ENCODE measurements at places on chromosomes 7 and 10.
A peak's percentile ranks its signal among the peaks of the same experiment; 100 is the strongest.

DNA sequence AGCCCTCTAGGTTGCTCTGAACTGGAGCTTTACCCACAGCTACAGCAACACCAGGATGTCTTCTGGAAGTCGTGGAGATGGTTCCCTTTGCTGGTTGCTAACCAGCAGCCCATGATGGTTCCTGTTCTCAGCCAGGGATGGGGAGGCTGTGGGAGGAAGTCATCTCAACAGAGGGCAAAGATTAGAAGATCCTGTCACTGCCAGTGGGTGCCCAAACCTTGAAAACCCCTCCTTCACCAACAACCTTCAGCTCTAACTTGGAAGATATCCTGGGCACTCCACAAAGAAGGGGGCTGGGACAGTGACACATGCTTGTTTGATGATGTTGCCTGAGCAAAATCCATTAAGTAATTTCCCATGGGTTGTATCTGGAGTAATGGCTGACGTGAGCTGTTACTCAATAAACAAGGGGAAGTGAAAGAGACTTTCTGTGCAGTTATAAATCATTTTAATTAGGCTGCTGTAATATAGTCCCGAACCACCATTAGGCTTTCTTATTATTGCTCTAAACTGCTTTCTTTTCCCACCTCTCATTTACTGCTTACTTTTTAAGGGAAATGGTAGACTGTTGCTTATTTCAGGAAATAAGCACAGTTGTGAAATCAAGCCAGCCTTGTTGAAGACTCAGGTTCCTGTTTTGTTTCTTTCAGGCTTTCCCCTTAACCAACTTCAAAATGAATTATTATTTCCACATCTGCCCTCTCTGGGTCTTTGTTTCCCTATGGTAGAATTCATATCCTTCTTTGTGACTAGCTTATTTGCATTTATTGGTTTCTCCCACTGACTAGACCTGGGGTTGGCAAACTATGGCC is 124.8 kb downstream of the PPP1R17 start:
- no peak for DNase-seq

DNA sequence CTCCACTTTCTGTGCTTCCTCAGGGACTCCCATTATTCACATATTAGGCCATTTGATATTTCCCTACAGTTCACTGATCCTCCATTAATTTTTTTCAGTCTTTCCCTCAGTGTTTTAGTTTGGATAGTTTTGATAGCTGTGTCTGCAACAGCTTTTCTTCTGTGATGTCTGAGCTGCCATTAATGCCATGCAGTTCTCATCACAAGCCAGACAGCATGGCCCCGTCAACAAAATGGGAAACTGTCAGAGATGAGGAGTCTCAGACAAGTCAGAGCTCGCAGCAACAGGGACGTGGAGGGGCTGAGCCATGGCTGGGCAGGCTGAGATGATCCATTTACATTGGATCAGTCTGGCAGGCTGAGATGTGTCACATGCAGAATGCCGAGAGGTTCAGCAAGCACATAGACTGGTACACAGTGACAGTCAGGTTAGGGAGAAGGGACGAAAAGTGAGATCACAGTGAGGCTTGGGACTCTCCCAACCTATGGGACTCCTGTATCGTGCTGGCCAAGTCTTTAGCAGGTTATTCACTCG is 65.4 kb downstream of the NPS start:
- no peak for DNase-seq

DNA sequence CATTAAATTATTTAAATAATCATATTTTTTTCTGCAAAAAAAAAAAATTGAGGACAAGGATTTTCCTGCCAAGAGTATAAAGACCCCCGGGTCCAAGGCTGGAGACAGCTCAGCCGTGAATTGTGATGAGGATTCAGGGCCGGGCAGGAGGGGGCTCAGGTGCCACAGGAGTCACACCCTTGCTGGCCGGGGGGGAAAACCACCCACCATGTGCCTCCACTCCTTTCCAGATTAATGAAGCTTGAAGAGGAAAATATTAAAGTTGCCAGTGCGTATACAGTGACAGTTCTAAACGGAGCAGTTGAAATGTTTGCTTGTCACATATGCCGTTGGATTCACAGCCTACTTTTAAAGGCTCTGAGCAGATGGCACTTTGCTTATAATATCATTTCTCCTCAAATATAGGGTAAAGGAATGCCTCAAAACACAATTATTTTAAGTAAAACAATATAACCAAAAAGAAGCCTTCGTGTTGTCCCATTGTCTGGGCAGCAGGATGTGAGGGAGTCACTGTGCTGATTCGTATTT is 49.6 kb downstream of the ADARB2 start:
- no peak for DNase-seq

DNA sequence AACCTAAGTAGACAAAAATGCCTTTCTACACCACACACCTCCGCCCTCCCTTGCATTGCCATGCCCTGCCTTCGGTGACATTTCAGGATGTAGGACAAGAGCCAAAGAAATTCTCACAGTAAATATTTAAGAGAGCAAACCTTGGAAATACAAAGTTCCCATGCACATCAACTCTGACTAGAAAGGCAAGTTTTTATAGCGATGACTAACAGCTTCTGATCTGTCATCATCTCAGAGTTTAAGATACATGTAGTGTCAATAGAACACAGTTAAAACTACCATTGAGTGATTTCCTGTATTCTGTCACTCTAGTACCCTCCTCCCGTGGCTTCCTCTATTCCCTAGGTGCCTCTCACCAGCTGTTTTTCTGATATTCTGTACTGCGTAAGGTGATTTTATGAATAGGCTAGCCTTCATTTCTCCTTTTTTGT is 20.7 kb downstream of the SLC16A9 start:
- DNase-seq = no peak

- no peak for DNase-seq
Measured at GRCh38 chr10:61629576-61629975, 33.2 kb upstream of the CABCOCO1 start.

GRCh38 chr7:111012799-111013675 is 77.9 kb upstream of the LRRN3 start:
- no peak for DNase-seq

GRCh38 chr7:31917256-31917655 is 153.0 kb downstream of the PDE1C start:
- DNase-seq = no peak

DNA sequence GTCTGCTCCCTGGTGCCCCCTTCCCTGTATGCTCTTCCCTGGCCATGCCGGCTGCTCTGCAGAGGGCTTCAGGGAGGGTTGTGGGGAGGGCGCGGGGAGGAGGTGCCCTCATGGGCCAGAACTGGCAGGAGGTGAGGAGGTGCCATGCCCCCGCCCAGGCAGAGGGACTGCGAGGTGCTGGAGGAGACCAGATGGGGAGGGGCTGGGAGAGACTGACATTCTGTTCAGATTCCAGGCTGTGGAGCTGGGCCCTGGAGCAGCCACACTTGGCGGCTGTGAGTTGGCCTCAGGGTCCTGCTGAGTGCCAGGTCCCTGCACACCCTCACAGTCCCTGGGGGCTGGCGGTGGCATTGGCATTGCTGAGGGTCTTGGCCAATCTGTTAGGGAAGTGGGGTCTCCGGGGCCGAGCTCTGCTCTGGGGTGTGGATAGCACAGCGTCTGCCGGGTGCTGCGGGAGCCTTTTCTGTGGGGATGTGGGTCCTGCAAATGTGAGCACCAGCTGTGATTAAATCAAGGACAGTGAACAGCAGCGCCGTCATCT is 25.4 kb downstream of the INPP5A start:
- DNase-seq = no peak

- DNase-seq = no peak
Measured at GRCh38 chr10:94623572-94623971, 60.0 kb upstream of the CYP2C18 start.

DNA sequence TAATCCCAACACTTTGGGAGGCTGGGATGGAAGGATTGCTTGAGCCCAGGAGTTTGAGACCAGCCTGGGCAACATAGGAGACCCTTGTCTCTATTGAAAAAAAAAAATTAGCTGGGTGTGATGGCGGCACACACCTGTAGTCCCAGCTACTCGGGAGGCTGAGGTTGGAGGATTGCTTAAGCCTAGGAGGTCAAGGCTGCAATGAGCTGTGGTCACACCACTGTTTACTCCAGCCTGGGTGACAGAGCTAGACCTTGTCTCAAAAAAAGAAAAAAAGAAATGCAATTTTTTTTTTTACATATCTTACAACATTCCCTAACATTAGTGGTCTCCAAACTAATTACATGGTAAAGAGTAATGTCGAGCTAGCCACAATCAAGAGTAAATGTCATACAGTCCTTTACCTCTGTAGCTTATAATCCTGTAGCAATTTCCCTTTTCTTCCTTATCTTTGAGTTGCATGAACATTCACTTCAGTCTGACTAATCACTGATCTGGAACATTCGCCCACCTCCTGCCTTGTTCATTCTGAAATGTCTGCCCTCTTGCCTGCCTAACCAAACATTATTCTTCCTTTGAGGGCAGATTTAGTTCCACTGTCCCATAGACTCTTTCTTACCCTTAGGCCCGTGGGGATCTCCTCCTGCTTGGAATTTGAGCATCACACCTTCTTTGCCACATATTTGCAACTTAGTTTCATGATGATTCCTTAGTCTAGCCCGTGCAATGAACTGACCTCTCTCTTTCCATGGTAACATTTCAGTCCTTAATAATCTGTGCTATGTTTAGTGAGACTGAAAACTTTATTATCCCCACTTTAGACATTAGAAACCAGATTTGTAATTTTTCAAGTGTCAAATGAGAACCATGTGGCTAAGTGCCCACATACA is 4.8 kb upstream of the VCL start:
- no peak for DNase-seq

- no peak for DNase-seq
Measured at GRCh38 chr10:84755311-84755710, 426.9 kb downstream of the CCSER2 start.

DNA sequence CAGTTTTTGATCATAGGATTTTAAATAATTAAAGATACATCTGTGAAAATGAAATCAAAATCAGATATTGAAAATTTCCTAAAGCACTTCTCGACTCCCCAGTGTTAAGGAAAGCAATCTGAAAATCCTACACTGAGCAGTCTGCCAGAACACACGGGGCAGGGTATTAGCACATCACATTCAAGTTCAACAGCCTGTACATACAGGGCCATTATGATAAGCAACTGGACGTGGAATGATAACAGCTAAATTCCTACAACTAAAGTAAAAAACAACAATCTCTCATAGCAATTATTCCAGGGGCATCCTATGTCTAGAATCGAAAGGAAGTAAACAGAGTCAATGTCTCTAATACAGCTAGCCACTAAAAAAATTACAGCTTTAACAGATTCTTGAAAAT is 31.7 kb downstream of the TRDMT1 start:
- no peak for DNase-seq

GRCh38 chr7:104655592-104655991 is 327.2 kb downstream of the LHFPL3 start:
- no peak for DNase-seq

DNA sequence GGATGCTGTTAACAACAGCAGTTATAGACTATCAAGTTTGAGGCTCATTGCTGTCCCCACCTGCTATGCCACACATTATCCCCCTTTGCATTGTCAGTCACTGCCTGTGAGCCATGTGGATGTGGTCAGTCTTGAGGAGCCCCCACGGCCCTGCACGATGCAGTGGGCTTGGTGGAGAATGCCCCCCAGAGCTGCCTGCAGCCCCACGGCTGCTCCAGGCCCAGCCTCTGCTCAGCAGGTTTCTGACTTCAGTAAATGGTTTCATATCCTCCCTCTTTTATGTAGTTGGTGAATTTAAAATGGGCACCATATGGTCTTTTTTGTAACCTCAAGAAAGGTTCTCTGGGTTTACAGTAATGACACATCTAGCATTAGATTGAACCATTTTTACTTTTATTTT is 164.1 kb downstream of the EBF3 start:
- DNase-seq = no peak

- DNase-seq = no peak
Measured at GRCh38 chr7:41847151-41847550, 144.3 kb upstream of the INHBA start.

DNA sequence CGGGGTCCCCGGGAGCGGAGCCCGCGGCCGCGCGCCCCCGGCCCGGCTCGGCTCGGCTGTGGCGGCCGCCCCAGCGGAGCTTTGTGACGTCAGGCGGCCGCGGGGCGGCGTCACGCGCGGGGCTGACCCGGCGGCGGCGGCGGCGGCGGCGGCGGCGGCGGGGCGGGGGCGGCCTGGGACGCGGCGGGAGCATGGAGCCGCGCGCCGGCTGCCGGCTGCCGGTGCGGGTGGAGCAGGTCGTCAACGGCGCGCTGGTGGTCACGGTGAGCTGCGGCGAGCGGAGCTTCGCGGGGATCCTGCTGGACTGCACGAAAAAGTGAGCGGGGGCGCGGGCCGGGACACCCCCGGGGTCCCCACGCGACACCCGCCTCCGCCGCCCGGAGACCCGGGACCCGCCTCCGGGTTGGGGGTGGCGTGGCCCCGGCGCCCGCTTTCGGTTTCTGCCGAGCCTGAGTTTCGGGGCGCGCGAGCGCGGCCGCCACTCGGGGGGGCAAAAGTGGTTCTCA is at the start of gene PWWP2B:
PWWP2B (plus strand) TSS at position 165 of the 506 bp plus-strand sequence; CDS start at position 192, 27 bp downstream.
- no peak for DNase-seq

DNA sequence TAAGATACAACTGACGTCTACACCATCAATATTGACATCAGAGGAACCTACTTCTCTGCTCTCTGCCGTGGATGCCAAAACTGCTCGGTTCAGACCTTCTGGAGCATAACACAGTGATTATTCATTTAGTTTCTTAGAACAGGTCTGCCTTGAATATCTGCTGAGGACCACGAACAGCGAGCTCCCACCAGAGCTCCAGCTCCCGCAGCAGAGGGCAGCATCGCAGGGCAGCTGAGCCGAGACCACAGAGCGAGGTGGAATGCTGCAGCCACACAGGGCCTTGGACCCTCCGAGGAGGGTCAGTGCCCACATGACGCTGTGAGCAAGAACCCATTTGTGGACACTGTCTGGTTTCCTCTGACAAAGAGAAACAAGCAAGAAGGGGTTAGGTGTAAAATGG is 6.8 kb downstream of the VIPR2 start:
- no peak for DNase-seq

DNA sequence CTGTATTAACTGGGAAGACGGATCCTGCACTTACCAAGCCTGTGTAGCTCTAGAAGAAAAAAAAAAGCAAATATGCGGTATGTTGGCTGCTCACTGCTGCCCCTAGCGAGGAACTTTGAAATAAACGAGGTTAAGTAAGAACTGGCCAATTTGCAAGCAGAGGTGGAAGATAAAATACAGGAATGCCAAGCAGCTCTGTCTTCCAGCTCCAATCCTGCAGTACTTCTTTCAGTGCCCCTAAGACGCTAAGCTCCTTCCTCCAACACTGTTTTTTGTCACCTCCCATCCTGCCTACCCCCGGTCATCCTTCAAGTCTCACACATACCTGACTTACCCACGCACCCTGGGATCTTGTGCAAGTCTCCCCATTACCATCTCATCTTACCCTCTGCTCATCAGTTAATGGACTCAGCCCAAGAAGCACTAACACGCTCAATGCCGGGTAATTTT is 809 bp downstream of the C10orf143 start:
- peak; percentile 63 for DNase-seq
